ENCODE measurements at places on chromosomes 3 and 15. TPM values are rescaled to one million over a fixed set of nuclear protein-coding genes. Genes with fewer than 3 reads are reported as not detected.

DHFR2 gene
- 5.4 TPM for total RNA-seq

GOLGA6L7 gene
- not detected for total RNA-seq

ZBBX gene
- not detected for total RNA-seq

- no peak for DNase-seq
Observed at GRCh38 chr3:77370413-77370812, 330.5 kb downstream of the ROBO2 start.

- no peak for DNase-seq
Observed at GRCh38 chr3:32909999-32910398, 41.4 kb upstream of the CCR4 start.

DNA sequence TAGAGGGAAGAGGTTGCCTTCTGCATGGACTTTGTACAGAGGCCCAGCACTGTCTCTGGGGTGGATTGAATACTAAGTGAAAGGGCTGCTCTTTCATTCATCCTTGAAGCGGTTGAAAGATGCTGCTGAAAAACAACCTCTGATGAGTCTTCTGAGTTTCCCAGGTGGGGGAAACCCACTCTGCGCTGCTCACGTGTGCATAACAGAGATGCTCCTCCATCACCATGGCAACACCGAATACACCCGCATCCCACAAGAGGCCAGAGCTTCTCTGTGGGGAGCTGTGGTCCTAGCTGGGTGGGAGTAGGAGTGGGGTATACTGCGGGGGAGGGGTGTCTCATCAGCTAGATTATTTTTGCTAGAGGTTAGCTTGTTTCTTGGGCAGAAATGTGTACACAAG is 6.1 kb upstream of the SYN2 start:
- no peak for DNase-seq

GRCh38 chr3:141051443-141052200 is 475 bp downstream of the SPSB4 start:
- no peak for DNase-seq

- no peak for DNase-seq
Observed at GRCh38 chr3:122510878-122511535, 3.7 kb downstream of the KPNA1 start.

All from GM12878 (cell line).